Thyroid gland (tissue), 4 donors: ENCODE measurements at places on chromosomes 13 and 19. TPM values are rescaled to one million over a fixed set of nuclear protein-coding genes. Genes with fewer than 3 reads are reported as not detected.

The WTIP gene
- total RNA-seq = 15.2 TPM

The TMEM59L gene
- 2.6 TPM for total RNA-seq

DNA sequence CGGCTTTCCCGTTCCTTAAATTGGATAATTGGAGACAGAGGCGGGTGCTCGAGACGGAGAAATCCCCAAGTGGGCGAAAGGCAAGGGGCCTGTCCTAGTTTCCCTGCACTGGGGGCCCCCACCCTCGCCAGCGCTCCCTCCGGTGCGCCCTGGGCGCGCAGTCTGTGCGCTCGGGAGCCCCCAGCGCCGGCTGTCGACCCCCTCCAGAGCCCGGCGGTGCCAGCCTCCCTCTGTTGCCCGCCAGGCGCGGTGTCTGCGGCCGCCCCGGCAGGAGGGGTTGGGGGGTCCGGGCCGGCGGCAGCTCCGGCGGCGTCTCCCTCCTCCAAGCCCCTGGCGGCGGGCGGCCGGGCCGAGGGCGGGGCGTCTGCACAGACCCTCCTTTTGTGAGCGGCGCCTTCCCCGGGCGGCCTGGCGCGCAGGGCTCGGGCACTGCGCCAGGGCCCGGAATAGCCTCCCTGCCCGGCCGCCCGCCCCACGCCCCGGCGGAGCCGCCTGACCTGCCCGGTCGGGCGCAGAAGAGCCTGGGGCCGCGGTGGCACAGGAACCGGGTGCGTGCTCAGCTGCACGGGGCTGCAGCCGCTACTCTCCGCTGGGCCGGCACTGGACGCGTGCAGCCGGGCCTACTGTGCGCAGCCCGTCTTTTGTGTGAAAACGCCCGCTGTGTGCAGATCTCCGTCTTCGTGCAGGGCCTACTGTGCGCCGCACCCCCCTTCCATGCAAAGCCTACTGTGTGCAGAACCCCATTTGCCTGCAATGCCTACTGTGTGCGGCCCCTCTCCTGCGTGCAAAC lies 13.2 kb downstream of the GADD45B start:
- peak overlapping the region; percentile 37 for H3K4me3 ChIP-seq
- H3K27me3 ChIP-seq = no peaks in the 10 kb centered on the region
- no peaks in the 10 kb centered on the region for H3K36me3 ChIP-seq
- DNase-seq = peak; percentile 83
- H3K4me1 ChIP-seq = peaks cover 30% of the 10 kb centered on the region
- peak overlapping the region; percentile 54 for H3K27ac ChIP-seq

- H3K27ac ChIP-seq = no peak overlapping the region
- H3K36me3 ChIP-seq = no peaks in the 10 kb centered on the region
- no peak overlapping the region for H3K4me3 ChIP-seq
- DNase-seq = no peak
- H3K27me3 ChIP-seq = no peaks in the 10 kb centered on the region
Observed at GRCh38 chr13:103044056-103044455, 22.2 kb downstream of the SLC10A2 start.

DNA sequence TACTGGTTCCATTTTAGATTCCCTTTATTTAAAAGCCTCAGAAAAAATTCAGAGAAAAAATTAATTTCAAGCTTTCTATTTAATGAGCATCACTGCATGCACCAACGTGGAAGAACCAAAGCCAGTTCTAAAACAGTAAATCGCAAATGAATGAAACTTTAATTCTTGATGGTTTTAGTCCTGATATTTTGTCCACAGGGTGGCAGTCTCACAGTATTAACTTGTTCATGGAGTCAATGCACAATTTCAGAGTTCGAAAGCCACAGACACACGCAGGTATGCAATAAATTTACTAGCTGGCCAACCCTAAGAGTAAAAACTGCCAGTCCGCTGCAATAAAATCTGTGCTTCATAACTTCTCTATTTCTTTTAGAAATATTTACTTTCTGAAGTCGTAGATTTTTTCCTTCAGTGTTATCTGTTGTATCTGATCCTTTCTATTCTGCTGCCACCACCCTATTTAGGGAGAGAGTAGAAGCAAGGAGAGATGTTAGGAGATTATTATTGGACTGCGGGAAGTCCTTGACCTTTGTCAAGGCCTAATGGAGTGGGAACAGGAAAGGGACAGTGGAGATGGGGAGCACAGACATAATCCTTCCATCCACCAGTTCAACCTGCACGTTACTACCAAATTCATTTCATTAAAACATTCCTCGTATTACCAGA lies 7.0 kb upstream of the WBP4 start:
- H3K36me3 ChIP-seq = no peaks in the 10 kb centered on the region
- peaks cover 70% of the 10 kb centered on the region for H3K4me1 ChIP-seq
- no peak for DNase-seq
- H3K27ac ChIP-seq = peak overlapping the region; percentile 2
- H3K27me3 ChIP-seq = no peaks in the 10 kb centered on the region

GRCh38 chr19:38557205-38557799 lies 60.5 kb downstream of the MAP4K1 start:
- H3K4me3 ChIP-seq = no peak overlapping the region
- H3K4me1 ChIP-seq = peaks cover 9% of the 10 kb centered on the region
- no peaks in the 10 kb centered on the region for H3K36me3 ChIP-seq
- H3K27ac ChIP-seq = no peak overlapping the region
- no peaks in the 10 kb centered on the region for H3K27me3 ChIP-seq
- DNase-seq = no peak

The ZNF177 gene
- 4.6 TPM for total RNA-seq

The PLK5 gene
- total RNA-seq = not detected

The MISP3 gene
- 8.5 TPM for total RNA-seq

DNA sequence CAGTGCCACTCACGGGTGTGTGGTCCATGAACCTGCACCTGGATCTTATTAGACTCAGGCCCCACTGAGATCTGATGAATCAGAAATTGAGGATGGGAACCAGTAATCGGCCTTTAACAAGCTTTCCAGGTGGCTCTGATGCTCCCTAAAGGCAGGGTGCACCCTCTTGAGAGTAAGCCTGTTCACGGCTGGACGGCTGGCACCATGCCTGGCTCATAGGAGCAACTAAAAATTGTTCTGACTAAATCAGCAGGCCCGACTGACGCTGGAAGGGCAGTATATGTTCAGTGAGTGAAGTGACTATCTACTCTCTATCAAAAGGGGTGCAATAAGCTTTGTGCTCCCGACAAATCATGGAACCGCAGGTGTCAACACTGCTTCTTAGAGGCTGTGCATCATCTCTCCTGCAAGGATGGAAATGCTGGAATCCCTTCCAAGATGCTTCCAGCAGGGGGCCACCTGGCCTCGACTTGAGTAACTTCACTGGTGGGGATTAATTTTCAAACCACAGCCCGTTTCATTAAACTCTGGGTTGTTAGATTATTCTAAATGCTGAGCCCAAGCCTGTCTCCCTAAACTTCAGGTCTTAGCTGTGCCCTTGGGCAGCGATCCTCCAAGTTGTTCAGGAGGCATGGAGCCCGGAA lies 28.4 kb downstream of the TMTC4 start:
- H3K36me3 ChIP-seq = no peaks in the 10 kb centered on the region
- H3K4me1 ChIP-seq = peaks cover 13% of the 10 kb centered on the region
- no peak overlapping the region for H3K4me3 ChIP-seq
- peak; percentile 94 for DNase-seq
- H3K27me3 ChIP-seq = no peaks in the 10 kb centered on the region

The FPR2 gene
- not detected for total RNA-seq

GRCh38 chr13:102770435-102770834 lies 3.2 kb downstream of the TEX30 start:
- H3K4me1 ChIP-seq = no peaks in the 10 kb centered on the region
- no peak overlapping the region for H3K4me3 ChIP-seq
- H3K27ac ChIP-seq = no peak overlapping the region

DNA sequence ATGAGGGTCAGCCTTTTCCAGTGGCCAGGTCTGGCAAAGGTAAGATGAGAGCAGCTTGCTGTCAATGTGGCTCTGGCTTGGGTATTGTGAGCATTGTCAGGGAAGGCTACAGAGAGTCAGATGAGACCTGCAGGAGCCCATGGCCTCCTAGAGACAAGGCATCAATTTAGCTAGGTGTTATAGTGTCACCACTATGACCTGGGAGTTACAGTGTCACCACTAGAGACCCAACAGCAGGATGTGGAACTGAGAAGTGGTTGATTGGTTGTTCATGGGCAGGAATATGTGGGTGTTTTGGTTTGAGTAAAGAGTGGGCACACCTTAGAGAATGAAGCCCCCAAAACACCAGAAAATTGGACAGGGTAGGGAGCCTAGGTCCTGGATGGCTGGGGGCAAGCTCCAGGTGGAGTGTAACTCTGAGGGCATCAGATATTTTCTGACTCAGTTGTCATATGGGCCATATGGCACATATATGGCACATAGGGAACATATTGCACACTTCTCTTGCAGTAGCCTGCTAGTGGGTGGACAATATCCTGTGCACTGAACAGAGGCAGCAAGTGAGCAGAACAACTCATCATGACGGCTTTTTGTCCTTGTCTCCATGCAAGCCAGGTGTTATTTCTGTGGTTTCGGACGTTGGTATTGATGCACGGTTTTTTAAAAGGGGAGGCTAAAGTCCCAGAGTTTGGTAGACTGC lies 46.3 kb upstream of the CEACAM21 start:
- H3K4me1 ChIP-seq = peaks cover 8% of the 10 kb centered on the region
- no peaks in the 10 kb centered on the region for H3K27me3 ChIP-seq
- no peaks in the 10 kb centered on the region for H3K36me3 ChIP-seq
- no peak overlapping the region for H3K4me3 ChIP-seq

The IZUMO2 gene
- not detected for total RNA-seq

DNA sequence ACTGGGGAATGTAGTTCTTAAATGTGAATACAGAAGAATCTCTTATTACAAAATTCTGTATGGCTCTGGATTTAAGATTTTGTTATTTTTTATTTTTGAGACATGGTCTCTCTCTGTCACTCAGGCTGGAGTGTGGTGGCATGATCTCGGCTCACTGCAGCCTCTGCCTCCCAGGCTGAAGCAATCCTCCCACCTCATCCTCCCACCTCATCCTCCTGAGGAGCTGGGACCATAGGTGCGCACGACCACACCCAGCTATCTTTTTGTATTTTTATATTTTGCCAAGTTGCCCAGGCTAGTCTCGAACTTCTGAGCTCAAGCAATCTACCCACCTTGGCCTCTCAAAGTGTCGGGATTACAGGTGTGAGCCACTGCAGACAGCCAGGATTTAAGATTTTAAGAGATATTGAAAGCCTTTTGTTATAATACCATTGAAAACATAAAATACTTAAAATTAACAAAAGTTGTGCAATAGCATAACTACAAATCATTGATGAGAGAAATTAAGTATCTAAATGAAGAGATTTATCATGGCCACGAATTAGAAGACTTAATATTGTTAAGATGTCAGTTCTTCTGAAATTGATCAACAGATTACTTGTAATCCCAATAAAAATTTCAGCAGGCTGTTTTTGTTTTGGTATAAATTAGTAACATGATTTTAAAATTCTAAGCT lies 13.4 kb downstream of the CYP2A6 start:
- H3K27me3 ChIP-seq = no peaks in the 10 kb centered on the region
- no peak overlapping the region for H3K4me3 ChIP-seq
- H3K4me1 ChIP-seq = no peaks in the 10 kb centered on the region
- H3K36me3 ChIP-seq = no peaks in the 10 kb centered on the region

GRCh38 chr13:69458013-69458412 lies 649.6 kb upstream of the ATXN8OS start:
- no peaks in the 10 kb centered on the region for H3K36me3 ChIP-seq
- no peak overlapping the region for H3K4me3 ChIP-seq
- DNase-seq = no peak
- H3K27ac ChIP-seq = no peak overlapping the region
- no peaks in the 10 kb centered on the region for H3K27me3 ChIP-seq

The NRTN gene
- total RNA-seq = 1.7 TPM

DNA sequence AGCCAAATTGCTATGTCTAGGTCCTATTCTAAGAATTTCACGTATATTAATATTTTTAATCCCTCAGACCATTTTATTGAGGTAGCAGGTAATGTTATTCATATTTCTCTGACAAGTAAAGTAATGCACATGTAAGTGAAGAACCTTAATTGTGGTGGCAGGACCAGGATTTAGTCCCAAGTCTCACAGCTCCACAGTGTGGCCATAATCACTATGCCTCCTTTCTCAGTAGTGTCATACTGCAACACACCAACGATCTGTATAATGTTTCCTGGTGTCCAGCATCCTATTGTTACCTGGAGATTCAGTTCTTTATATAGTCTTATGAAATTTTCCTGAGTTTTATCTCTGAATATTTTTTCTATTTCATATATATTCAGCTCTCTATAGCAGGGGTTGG lies 340.3 kb downstream of the OLFM4 start:
- no peaks in the 10 kb centered on the region for H3K27me3 ChIP-seq

The FBXO46 gene
- 16.5 TPM for total RNA-seq

GRCh38 chr19:6510618-6511017 lies 8.5 kb upstream of the TUBB4A start:
- no peaks in the 10 kb centered on the region for H3K36me3 ChIP-seq
- H3K4me3 ChIP-seq = no peak overlapping the region
- no peak for DNase-seq
- H3K4me1 ChIP-seq = no peaks in the 10 kb centered on the region
- no peaks in the 10 kb centered on the region for H3K27me3 ChIP-seq
- no peak overlapping the region for H3K27ac ChIP-seq

The MIR17HG gene
- total RNA-seq = 4.1 TPM

GRCh38 chr19:56110515-56111448 lies 10.3 kb downstream of the ZNF787 start:
- peak overlapping the region; percentile 61 for H3K27ac ChIP-seq
- H3K36me3 ChIP-seq = no peaks in the 10 kb centered on the region
- H3K4me1 ChIP-seq = peaks cover 90% of the 10 kb centered on the region

DNA sequence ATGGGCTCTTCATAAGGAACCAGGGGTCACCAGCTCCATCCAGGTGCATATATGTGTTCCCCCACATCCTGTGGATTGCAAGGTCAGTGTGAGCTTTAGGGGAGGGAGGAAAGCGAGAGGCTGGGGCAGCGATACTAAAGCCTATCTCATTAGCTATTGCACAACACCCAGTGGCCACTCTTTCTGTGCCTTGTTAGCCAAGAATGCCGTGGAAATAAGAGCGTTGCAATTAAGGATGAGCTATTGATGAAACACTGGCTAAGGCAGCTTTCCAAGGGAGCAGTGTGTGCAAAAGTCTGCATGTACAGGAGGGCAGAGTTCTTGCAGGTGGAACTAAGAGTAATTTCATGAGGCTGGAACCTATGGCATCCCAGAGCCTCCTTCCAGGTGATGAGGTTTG lies 17.6 kb downstream of the TNFSF11 start:
- H3K36me3 ChIP-seq = no peaks in the 10 kb centered on the region
- H3K4me1 ChIP-seq = no peaks in the 10 kb centered on the region
- H3K27me3 ChIP-seq = no peaks in the 10 kb centered on the region
- no peak overlapping the region for H3K4me3 ChIP-seq

- H3K4me3 ChIP-seq = no peak overlapping the region
- DNase-seq = no peak
- no peaks in the 10 kb centered on the region for H3K27me3 ChIP-seq
- no peak overlapping the region for H3K27ac ChIP-seq
Observed at GRCh38 chr13:39403106-39403505, 199.9 kb downstream of the LHFPL6 start.

- peaks cover 11% of the 10 kb centered on the region for H3K4me1 ChIP-seq
- H3K27me3 ChIP-seq = peaks cover 11% of the 10 kb centered on the region
- H3K4me3 ChIP-seq = no peak overlapping the region
- H3K36me3 ChIP-seq = no peaks in the 10 kb centered on the region
- DNase-seq = no peak
- no peak overlapping the region for H3K27ac ChIP-seq
Observed at GRCh38 chr13:25375727-25376358, 4.1 kb downstream of the ATP8A2 start.

The CILP2 gene
- total RNA-seq = 2.3 TPM
